Right cardiac atrium (tissue), 5 donors: ENCODE measurements at places on chromosomes 5 and 9. TPM values are rescaled to one million over a fixed set of nuclear protein-coding genes. Genes with fewer than 3 reads are reported as not detected.

Gene HTR4
- 9.1 TPM for total RNA-seq

Gene GDF9
- total RNA-seq: not detected

Gene SLF1
- total RNA-seq: 5.9 TPM

Gene STC2
- total RNA-seq: 11.1 TPM

Gene IL9
- not detected for total RNA-seq
